ENCODE measurements at places on chromosomes 11 and 22. TPM values are rescaled to one million over a fixed set of nuclear protein-coding genes. Genes with fewer than 3 reads are reported as not detected.

Gene MYOD1
- total RNA-seq: not detected

DNA sequence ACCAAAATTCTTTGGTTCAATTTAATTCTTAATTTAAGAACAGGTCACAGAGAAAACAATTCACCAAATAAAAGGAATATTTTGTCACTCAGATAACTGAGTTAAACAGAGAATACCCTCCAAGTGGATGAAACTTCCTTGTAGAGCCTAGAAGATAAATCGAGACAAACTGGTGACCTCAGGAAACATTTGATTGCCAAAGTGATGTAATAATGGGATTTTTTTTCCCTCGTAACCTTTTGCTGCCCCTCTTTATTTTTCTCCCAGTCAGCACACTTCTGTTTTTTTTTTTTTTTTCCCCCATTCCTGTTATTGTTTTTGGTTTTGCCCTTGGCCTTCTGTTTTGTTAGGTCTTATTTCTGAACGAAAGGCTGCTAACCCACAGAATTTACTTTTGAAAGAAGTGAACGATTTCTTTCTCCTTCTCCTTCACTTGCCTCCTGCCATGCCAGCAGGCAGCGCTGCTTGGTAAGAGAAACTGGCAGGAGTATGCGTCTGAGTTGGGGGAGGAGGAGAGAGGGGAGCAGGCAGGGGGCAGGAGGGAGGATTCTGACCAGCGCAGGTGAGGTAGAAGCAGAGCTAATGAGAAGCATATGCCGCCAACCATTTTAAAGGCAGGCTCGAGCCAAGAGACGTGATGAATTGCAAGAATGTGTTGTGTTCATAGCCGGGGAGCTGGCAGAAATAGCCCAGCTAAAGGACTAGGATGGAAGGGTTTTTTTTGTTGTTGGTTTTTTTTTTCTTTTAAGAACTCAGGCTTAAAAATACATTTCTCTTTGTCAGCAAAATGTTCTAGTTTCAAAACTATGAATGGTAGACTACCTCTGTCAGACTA is 121.9 kb upstream of the MTMR2 start:
- H3K4me1 ChIP-seq: no peaks in the 10 kb centered on the region
- H3K36me3 ChIP-seq: no peaks in the 10 kb centered on the region
- H3K27me3 ChIP-seq: no peaks in the 10 kb centered on the region
- no peak for DNase-seq
- no peak overlapping the region for H3K27ac ChIP-seq

Gene FOLR2
- total RNA-seq: not detected

DNA sequence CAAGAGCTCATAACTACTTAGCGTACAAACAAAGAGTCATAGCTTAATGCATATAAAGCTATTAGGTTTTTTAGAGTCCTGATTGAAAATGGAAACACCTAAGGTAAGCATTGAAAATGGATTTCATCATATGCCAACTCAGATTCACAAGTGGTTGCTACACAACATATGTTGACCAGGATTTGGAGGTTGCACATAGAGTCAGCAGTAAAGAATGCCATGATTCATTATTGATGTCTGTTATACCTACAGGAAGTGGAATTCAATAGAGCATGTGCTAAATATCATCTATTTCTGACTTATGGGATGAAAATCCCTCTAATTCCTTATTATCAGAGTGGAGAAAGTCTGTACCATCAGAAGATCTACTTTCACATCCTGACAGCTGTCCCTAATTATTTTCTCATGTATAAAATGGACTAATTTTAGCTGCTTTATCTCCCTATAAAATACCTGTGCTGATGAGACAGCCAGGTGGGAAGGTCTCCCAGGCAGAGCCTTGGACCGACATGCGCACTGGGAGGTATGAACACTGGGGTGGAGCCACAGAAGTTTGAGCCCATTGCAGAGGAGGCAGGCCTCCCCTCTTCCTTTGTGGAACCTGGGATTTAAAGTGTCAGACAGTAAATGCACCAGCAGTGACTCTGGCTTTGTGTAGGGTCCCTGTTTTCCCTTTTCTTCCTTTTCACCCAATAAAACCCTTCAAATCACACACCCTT is 204.2 kb downstream of the AASDHPPT start:
- H3K27me3 ChIP-seq: no peaks in the 10 kb centered on the region
- H3K4me3 ChIP-seq: no peak overlapping the region
- no peak for DNase-seq
- H3K4me1 ChIP-seq: no peaks in the 10 kb centered on the region
- H3K27ac ChIP-seq: no peak overlapping the region

DNA sequence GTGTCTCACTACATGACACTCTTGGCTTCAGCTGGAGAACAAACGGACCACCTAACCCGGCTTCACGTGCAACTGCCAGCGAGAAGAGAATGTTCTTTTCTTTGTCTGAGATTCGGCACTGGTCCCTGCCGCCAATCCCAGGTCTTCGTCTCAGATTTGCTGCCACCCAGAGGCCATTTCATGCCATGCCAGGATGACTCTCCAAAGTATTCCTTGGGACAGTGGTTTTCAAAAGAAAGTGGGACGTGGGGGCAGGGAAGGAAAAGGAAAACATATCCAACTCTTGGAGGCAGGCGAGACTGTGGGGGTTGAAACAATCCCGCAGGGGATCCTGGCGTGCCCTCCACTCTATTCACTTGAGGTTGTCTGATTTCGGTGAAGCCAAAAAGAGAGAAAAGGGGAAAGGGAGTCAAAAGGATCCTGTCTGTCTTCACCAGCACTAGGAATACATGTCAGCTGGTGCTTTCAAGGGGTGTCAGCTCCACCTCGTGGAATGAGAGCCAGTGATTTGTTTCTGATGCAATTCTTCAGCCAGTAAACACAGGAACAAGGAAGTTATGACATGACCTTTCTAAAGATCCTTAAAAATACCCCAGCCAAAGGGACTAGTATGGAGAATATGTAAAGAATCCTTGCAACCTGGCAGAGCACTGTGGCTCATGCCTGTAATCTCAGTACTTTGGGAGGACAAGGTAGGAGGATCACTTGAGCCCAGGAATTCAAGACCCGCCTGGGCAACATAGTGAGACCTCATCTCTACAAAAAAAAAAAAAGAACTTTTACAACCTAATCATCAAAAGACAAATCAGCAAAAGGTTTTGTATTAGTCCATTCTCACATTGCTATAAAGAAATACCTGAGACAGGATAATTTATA is 41.0 kb upstream of the APLNR start:
- no peak overlapping the region for H3K27ac ChIP-seq
- no peaks in the 10 kb centered on the region for H3K36me3 ChIP-seq
- peak overlapping the region; percentile 17 for H3K4me3 ChIP-seq
